ENCODE measurements at places on chromosomes 12 and 14.

DNA sequence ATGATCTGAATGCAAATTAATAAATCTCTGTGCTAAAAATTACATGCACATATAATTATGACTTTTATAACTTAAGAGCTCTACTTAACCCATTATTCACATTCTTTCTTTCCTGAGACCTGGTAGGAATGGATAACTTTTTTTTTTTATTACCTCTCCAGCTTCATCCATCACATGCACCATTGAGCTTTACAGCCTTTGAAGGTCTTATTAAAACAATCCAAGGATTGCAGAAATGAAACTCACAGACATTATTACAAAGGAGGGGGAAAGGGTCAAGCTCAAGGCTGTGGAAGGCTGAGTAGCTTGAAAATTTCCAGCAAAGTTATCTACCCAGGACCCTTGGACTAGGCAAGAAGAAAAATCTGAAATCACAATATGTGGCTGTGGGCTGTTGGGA, 202.5 kb upstream of the GRIP1 start:
- no peak for DNase-seq

DNA sequence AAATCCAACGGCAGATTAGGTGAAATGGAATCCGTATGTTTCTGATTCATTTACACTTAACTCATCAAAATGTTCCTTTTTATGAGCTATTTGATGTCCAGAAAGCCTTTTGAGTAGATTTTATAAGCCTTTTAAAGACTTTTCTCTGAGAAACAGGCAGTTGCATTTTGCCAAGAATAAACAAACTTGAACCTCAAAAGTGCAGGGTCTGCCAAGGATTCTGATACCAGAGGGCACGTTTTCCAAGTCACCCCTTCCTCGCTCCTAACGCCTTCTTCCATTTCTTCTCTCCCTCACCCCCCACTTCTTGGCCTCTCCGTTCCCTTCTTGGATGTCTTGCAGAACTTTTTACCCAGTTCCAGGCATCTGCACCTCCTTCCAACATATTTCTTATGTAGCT, 200.6 kb upstream of the TBX3 start:
- DNase-seq: no peak

- no peak for DNase-seq
Observed at GRCh38 chr12:10466311-10466710, 13.1 kb upstream of the KLRC1 start.

DNA sequence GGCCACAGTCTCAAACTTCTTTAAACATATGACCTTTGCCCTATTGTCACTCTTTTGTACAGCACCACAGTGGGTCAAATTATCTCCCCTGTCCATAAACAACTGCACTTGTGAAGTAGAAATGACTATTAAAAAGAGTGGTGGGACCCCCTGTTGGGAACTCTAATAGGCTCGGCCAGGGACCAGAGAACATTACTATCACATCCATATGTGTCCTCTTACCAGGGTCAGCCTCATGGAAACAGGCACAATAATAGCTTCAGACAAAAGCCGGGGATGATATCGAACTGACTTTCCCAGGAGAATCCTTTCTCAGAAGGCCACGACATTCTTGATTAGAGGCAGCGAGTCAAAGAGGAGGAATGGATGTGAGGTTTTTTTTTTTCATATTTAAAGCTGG, 96.6 kb downstream of the NKX2-1 start:
- no peak for DNase-seq

Measured in NCI-H2081 treated with DMSO at 0.1 percent for 48 hours (cell line).